ENCODE measurements at places on chromosomes 5 and 9. TPM values are rescaled to one million over a fixed set of nuclear protein-coding genes. Genes with fewer than 3 reads are reported as not detected.
A peak's percentile ranks its signal among the peaks of the same experiment; 100 is the strongest.

GRCh38 chr9:127525401-127526188, 74.3 kb downstream of the LRSAM1 start:
- peak; percentile 60 for DNase-seq

- no peak for DNase-seq
Measured at GRCh38 chr9:89120704-89121103, 57.9 kb downstream of the SHC3 start.

DNA sequence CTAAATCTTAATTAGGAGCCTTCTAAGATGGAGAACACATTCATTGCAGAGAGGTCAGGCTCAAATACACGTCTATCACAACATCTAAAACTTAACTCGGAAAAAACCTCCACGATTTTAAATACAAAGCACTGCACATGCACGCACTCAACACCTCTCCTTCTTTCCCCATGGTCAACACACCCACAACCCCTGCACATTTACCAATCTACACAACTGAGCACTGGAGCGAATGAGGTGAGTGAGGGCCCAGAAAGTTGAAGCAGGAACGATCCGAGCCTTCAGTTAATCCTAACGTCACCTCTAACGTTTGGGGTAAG, 278 bp upstream of the NIPSNAP3A start:
- DNase-seq: no peak

DNA sequence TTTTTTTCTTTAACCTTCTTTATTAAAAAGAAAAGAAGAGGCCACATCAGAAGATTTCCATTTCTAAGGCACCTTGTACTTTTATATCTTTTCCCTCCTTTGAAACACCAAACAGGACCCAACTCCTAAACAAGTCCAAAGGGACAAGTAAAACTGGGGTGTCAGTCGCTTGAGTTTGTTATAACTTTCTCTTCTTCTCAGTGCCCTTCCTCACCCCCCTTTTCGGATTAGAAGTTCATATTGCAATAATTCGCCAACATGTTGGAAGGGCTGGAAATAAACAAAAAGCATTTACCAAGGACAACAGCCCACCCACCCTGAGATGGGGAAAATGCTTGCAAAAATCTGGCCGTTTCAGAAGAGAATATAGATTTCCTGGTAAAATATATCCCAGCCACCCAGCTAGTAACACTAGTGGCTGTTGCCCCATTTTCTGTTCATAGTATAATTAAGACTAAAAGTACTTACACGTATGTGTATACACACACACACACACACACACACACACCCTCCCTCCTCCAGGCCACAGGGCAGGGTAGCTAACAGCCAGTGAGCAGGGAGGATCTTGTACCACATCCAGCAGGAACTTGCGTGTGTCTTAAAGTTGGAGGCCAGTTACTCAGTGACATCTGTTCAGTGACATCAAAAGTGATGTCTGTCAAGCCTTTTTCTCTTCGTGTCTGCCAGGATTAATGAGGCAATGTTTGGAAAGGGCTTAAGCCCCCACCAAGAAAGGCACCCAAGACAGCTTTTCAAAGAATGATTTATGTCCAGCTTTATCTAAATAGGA, 149.1 kb upstream of the KLF4 start:
- DNase-seq: no peak

- no peak for DNase-seq
Measured at GRCh38 chr5:125835293-125836172, 587.7 kb upstream of the GRAMD2B start.

- no peak for DNase-seq
Measured at GRCh38 chr9:112848316-112849151, 42.1 kb downstream of the SLC46A2 start.

- no peak for DNase-seq
Measured at GRCh38 chr9:129989740-129990139, 53.2 kb downstream of the FNBP1 start.

DNA sequence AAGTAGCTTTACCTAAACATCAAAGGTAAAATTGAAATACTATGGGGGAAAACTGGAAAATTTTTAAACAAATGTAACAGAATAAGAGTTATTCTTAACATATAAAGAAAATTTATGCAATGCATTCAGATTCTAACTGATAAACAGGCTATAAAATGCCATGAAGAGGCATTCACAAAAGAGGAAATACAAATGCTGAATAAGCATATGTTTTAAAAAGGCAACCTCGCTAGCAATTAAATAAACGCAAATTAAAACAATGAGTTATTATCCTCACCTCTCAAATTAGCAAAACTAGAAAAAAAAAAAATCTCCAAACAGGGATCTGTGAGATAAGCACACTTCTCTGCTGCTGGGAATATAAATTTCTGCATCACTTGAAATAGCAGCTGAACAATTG, 63.2 kb upstream of the BRINP1 start:
- DNase-seq: no peak

PCDHB3 gene
- not detected for total RNA-seq

OR1N2 gene
- total RNA-seq: 0.81 TPM

TRIM41 gene
- 40.8 TPM for total RNA-seq

Data from CD4-positive, CD25-positive, alpha-beta regulatory T cell (primary cell).